ENCODE measurements at places on chromosomes 16 and 17.

DNA sequence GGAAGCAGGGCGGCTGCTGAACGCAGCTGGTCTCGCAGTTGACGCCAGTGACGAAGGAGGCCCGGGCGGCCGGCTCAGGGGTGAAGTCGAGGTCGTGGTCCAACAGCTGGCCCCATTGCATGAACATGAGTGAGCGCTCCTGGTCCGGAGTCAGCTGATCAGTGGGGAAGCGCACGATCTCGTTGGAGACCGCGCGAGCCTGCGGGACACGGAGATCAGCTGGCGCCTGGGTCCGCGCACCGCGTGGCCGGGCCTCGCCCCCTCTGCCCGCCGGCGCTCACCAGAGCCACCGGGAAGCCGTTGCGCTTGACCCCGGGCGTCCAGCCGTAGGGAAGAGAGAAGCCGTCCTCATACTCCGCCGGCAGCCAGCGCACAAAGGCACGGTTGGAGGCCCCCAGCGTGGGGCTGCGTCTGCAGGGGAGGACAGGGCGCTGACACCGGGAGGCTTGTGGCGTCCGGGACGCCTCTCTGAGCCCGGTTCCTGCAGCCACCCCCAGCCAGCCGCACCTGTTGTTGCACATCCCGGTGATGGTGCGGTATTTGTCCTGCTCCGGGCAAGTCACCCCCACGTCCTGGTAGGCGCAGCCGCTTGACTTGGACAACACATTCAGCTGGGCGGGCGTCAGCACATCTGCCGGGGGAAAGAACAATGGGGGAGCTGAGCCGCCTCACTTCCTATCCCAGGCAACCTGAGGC lies 1.6 kb downstream of the MPO start:
- DNase-seq = no peak

DNA sequence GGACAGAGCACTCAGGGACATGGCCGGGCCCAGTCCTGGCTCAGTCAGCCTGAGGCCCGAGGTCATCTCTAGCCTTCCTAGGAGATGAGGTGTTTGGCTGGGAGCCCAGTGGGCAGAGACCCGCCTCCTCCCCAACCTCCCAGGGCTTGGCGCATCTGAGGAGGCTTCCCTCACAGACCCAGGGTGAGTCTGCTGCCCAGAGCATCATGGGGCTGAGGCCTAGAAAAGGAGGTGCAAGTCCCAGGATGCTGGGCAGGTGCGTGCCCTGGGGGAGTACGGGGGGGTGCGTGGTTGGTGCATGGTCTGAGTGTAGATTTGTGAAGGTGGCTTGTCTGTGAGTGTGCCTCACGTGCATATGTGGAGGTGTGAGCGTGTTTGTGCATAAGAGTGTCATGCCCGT lies 4.7 kb downstream of the PDE6G start:
- DNase-seq = no peak

DNA sequence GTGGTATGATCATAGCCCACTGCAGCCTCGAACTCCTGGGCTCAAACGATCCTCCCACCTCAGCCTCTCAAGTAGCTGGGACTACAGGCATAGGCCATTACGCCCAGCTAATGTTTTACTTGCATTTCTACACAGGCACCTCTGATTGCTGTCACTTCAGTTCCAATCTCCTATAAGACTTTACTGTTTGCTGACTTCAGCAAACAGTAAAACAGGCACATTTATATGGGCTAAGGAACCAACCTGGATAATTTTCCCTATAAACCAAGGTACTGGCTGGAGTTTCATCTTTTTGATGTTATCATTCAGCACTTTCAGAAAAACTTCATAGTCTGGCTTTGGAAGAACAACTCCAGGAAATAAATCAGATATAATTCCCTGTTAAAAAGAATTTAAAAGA lies 114.2 kb downstream of the DNAH3 start:
- DNase-seq = no peak

DNA sequence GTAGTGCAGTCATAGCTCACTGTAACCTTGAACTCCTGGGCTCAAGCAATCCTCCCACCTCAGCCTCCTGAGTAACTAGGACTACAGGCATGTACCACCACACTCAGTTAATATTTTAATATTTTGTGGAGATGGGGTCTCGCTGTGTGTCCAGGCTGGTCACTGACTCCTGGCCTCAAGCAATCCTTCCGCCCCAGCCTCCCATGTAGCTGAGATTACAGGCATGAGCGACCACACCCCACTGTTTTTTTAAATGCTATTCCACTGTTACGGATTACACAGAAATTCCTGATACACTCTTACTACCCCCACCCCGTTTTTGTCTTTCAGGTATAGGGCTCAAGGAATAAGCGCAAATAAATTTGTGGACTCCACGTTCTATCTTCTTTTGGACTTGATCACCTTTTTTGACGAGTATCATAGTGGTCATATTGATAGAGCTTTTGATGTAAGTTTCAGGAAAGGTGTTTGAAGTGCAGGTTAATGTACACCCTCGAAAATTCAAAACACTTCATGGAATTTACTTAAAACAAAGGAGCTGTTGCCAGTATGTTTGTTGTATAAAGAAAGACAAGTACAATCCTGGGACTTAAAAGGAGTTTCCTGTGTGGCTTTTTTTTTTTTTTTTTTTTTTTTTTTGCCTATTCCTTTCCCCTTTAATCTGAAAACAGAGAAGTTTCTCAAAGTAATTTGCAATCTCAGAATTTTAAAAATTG lies 26.2 kb upstream of the SLC12A3 start:
- no peak for DNase-seq

DNA sequence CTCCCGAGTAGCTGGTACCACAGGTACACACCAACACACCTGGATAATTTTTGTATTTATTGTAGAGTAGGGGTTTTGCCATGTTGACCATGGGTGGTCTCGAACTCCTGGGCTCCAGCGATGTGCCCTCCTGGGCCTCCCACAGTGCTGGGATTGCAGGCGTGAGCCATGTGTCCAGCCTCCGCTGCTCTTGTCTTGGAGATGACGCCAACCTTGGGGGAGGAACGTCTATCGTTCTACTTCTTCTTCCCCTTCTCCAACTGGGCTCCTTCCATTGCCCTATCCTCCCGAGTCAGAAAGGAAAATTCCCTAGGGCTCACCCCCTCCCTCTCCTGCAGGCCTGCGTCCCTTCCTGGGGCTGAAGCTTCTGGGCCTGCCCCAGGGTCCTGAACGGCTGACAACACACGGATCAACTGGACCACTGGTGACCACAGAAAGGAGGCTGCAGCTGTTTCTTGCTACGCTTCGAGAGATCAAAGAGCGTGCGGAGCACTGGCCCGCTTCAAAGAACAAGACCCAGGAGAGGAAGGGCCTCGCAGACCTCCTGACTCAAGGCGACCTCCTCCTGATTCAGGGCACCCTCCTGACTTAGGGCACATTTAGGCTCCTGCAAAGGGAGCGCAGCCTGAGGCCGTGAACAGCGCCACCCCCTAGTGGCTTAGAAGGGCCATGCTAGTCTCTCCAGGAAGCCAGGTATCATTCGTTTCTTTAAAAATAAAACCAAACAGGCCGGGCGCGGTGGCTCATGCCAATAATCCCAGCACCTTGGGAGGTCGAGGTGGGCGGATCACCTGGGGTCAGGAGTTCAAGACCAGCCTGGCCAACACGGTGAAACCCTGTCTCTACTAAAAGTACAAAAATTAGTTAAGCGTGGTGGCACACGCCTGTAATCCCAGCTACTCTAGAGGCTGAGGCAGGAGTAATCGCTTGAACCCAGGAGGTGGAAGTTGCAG lies 48.5 kb upstream of the HELZ start:
- DNase-seq = peak; percentile 35

Measured in GM12864 (cell line).